ENCODE measurements at places on chromosomes 11 and 22. TPM values are rescaled to one million over a fixed set of nuclear protein-coding genes. Genes with fewer than 3 reads are reported as not detected.

DNA sequence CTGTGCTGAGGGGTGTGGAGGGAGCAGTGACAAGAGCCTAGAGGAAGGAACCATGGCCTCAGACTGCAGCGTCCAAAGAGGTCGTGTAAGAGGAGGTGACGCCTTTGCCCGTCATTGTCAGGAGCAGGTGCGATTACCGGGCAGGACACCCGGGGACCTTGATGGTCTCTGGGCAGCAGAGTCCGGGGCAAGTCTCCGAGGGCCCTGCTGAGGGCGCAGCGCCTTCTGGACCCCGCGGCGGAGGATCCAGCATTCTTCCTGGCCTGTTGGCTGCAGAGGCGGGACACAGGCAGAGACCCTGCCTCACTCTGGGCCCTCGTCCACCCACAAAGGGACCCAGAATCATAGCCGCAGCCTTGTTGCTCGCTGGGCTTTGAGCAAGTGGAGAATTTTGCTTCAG is 1168.8 kb downstream of the BRD1 start:
- DNase-seq = no peak
- peaks cover 51% of the 10 kb centered on the region for H3K4me1 ChIP-seq
- H3K27me3 ChIP-seq = no peaks in the 10 kb centered on the region
- peaks cover 48% of the 10 kb centered on the region for H3K36me3 ChIP-seq
- H3K4me3 ChIP-seq = no peak overlapping the region
- H3K27ac ChIP-seq = no peak overlapping the region

GRCh38 chr11:110053848-110054414 is 39.3 kb upstream of the ZC3H12C start:
- no peak overlapping the region for H3K27ac ChIP-seq
- H3K36me3 ChIP-seq = no peaks in the 10 kb centered on the region
- no peaks in the 10 kb centered on the region for H3K4me1 ChIP-seq
- H3K27me3 ChIP-seq = no peaks in the 10 kb centered on the region

- H3K27ac ChIP-seq = no peak overlapping the region
- no peak overlapping the region for H3K4me3 ChIP-seq
- no peak for DNase-seq
Observed at GRCh38 chr22:48897645-48898370, 929.9 kb downstream of the BRD1 start.

- no peak for DNase-seq
- no peak overlapping the region for H3K27ac ChIP-seq
- no peak overlapping the region for H3K4me3 ChIP-seq
Observed at GRCh38 chr11:88051396-88051795, 123.8 kb downstream of the RAB38 start.

DNA sequence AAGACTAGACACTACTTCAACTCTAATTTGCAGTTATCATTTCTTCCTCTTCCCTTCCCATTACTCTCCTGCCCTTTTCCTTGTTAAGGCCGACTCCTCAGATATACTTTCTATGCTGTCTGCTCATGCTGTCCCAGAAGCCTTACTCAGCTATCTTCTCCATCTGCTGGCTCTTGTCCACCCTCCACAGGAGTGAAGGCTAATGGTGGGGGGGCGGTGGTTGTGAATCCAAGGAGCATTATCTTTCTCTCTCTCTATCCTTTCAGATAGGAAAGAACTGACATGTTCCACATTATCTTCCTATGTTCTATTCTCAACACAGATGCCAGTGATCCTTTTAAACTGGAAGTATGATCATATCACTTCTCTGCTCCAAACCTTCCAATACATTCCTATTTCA is 37.4 kb downstream of the USP28 start:
- H3K27ac ChIP-seq = no peak overlapping the region
- H3K4me3 ChIP-seq = no peak overlapping the region
- no peaks in the 10 kb centered on the region for H3K27me3 ChIP-seq
- no peak for DNase-seq
- peaks cover 24% of the 10 kb centered on the region for H3K36me3 ChIP-seq
- H3K4me1 ChIP-seq = no peaks in the 10 kb centered on the region

- H3K36me3 ChIP-seq = peaks cover 13% of the 10 kb centered on the region
- no peak overlapping the region for H3K27ac ChIP-seq
- no peak overlapping the region for H3K4me3 ChIP-seq
- no peaks in the 10 kb centered on the region for H3K27me3 ChIP-seq
Observed at GRCh38 chr11:43925932-43926505, 16.4 kb upstream of the C11orf96 start.

The TMEM135 gene
- 38.8 TPM for total RNA-seq

Data from spinal cord (tissue), 10 donors.